ENCODE measurements at places on chromosomes 16 and 17.

DNA sequence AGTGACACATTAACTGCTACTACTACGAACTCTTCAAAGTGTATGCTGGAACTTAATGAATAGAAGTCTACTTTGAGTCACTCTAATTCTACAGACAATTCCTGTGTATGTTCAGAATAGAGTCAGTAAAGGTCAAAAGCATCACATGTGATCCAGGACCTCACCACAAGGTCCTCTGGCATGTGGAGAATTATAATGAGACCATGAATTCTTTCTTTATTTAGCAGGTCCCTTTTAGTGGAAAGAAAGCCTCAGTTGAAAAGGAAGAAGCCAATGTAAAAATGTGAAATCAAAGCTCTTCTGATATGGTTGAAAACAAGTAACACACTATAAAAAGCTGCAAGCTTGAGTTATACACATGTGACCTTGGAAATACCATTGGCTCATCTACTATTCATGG is 1612.1 kb upstream of the GOT2 start:
- DNase-seq: no peak

DNA sequence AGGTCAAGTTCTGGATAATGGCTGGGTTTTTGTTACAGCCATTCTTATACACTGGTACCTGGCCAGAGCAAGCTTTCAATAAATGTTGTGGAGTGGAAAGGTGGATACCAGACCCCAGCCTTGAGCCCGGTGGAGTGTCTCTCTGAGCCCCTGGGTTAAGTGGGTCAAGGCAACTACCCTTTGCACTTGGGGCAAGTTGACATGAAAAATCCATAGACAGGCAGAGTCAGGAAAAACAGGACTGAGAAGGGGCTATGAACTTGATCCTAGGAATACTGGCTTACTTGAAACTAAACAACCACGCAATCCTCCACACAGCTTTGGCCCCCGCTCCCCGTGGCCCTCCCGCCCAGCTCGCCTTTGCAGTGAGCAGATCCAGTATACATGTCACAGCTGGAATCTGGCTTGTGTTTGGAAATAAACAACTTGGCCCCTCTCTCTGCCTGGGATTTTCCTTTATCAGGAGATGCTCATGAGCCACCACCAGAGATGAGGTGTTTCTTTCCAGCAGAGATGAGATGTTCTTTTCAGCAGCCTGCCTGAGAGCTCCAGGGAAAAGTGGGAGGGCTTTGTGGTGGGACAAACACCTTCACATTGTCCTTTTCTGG is 65.9 kb downstream of the KSR1 start:
- no peak for DNase-seq

DNA sequence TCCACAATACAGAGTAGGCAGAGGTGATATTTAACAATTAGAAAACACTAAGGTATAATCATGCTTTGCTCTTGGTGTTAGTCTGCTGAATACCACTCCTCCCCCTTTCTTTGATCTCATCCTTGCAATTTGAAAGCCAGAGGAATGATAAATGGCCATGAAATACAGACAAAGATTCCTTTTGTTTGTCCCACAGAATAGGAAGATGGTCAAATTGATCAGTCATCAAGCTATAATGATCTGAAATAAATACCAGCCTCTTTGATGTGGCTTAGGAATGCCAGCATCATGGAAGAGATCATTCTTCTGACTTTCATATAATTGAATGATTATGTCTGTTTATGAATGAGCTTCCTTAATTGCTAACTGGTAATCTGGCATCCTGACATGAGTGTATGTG is 1541.7 kb upstream of the CDH8 start:
- DNase-seq: no peak

DNA sequence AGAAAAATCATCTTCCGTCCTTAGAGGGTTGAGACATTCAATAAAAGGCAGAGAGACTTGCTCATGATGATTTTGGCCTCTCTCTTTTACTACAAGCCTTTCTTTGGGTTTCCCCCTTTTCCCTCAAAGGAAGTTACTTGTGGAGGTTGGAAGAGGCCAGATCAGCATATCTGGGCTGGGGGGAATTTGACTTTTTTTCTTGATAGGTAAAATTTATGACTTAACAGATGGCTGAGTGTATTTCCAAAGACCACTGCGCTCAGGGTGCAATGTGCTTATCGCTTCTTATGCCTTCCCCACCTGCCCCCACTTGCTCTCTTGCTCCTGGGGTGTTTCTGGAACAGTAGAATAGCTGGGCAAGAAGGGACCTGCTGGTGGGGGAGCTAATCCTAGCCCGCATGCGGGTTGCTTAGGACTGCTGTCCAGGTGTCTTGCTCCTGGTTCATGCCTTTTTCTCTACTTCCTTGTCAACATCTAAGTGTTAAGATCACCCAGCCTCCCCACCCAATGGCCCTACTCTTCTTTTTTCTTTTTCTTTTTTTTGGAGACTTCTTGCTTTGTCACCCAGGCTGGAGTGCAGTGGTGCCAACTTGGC is 131.9 kb downstream of the MSI2 start:
- DNase-seq: no peak

DNA sequence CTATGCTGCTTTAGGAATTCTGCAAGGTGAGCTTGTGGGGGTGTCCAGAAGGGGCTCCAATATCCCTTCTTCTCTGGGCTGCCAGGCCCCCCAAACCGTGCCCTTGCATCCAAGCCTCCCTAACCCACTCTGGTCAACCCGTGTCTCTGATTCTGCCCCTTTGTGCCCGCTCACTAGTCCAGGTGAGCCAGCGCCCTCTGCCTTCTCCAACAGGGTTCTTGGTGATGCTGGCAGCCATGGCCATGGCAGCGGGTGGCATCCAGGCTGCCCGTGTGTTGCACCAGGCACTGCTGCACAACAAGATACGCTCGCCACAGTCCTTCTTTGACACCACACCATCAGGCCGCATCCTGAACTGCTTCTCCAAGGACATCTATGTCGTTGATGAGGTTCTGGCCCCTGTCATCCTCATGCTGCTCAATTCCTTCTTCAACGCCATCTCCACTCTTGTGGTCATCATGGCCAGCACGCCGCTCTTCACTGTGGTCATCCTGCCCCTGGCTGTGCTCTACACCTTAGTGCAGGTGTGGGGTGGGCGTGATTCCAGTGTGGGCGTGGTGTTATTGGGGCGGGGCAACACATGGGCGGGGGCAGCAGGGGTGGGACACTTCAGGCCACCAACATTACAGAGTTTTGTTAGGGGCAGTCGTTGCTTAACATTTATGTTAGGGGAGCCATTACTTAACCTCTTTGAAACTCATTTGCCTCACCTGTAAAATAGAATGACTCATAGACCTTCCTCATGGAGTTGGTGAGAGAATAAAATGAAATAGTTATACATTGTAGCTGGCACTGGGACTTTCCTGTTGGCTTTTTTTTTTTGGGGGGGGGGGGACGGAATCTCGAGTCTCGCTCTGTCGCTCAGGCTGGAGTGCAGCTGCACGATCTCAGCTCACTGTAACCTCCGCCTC is 31.4 kb downstream of the ANKRD40 start:
- DNase-seq: peak; percentile 56

- DNase-seq: no peak
Measured at GRCh38 chr17:59490216-59490615, 75.2 kb upstream of the DHX40 start.

- no peak for DNase-seq
Measured at GRCh38 chr17:79800325-79801155, 3.7 kb upstream of the CBX8 start.
